NCI-H187 treated with DMSO at 0.1 percent for 48 hours (cell line): ENCODE measurements at places on chromosomes 11 and 22.
A peak's percentile ranks its signal among the peaks of the same experiment; 100 is the strongest.

GRCh38 chr11:107824668-107825369, 33.8 kb downstream of the SLC35F2 start:
- DNase-seq = no peak

- DNase-seq = no peak
These were observed 180.2 kb downstream of the SBF2 start for GRCh38 chr11:10113852-10114251.

- no peak for DNase-seq
These were observed 51.8 kb upstream of the SLC36A4 start for GRCh38 chr11:93249459-93250220.

DNA sequence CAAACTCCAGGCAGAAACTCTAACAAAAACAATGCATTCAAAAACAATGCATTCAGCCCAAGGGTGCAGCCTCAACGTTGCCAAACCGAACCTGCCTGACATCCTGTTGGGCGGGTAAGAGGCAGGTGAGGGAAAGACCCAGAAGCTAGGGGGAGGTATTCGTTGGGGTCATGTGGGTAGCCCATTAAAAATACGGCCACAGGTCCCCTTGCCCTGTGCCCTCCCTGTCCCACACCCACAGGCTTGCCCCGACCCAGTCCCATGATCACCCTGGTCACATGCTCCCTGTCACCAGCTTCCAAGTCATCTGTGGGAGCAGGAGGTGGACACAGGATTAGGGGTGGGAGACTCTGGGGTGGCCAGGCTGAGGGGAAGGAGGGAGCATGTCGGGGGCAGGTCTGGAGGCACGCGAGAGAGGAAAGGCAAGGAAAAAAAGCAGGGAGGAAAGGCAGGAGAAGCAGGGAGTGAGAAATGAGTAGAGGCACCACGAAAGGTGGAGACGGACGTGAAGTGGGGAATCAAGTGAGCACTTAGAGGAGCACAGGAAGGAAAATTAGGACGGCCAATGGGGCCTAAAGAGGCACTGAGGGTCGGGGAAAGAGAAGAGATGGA, 683 bp downstream of the PLA2G6 start:
- DNase-seq = no peak

DNA sequence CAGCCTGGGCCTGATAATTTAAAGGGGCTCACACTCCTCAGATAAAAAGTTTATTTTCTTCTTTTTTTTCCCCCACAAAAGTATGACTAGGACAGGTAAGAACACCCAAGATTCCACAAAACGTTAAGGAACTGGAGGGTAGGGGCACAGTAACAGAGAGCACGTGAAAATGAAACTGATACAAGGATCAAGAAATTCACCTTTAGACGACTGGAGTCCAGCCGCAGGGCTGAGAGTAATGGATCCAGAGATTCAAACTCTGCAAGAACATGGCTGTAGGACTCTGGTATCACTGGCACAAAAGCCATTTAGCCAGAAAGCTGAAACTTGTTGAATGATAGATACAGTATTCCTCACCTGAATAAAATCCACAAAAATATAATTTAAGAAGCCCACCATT, 4.4 kb downstream of the HPS5 start:
- no peak for DNase-seq

DNA sequence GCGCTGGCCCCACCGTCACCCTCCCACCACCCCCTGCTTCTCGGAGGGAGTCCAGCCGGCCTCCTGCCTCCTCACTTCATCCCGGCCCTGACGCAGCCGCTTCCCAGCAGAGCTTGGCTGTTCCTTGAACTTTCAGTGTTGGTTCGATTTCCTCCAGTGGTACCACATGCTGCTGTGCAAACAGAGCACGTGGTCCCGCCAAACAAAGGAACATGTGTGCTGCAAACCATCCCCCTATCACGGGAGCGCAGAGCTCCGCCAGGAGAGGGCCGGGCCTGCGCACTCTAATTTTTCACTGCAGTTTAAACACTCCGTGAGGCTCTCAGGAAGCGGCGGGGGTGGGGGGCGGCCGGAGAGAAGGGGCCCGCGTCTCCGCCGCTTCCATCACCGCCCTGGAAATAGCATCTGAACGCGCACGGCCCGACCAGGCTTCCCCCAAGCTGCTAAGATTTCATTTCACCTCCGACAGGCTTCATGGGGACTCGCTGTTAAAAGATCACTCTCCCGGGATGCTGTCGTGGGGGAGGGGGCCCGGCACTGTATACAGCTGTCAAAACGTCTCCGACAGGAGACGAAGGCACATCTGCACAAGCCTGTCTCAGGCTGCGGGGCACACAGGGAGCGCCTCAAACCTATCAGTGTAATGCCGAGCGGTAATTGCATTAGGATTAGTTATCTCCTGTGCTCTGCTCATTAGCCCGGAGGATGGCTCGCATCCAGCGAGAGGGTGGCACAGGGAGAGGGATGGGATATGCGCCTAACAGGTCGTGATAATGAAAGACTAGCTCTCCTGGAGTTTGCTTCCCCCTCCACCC, 269.9 kb upstream of the SORL1-AS1 start:
- no peak for DNase-seq

GRCh38 chr11:14223636-14224288, 135.2 kb downstream of the RRAS2 start:
- DNase-seq = no peak

DNA sequence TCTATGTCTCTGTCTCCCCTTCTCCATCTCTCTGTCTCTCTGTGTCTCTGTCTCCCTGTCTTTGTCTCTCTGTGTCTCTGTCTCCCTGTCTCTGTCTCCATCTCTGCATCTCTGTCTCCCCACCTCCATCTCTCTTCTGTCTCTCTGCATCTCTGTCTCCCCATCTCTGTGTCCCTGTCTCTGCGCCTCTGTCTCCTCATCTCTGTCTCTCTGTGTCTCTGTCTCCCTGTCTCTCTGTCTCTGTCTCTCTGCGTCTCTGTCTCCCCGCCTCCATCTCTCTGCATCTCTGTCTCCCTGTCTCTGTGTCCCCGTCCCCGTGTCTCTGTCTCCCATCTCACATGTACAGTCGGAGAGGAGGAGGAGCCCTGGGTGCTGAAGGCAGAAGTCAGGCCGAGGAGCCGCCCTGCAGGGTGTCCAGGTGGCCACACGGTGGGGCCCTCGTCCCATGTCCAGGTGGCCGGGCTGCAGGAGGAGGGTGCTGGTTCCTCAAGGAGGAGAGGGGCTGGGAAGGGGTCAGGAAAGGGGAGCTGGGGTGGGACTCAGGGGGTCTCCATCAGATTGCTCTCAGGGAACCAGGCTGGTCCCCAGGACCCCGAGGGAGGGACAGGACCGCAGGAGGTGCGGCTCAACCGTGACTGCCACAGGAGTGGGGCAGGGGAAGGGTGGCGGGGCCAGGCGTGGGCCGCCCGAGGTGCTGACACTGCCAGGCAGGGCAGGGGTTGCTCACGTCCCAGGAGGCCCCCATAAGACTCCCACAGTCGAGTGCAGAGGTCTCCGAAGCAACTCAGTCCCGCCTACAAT, 25.6 kb upstream of the TH start:
- DNase-seq = no peak

DNA sequence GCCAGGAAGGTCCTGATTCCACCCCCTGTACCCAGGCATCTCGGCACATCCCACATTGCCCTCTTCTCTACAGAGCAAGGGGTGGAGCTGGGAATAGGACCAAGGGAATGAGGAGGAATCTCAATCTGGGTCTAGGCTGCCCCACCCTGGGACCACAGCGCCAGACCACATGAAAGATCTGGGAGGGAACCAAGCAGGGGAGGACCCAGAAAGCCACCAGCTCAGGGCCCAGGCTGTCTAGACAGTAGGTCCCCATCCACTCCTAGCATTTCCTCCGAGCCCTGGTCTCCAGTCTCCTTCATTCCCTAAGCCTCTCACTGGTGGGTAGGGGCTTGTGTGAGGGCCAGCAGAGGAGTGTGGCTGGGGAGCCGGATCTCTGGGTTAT, 11.6 kb downstream of the PHLDB1 start:
- no peak for DNase-seq

DNA sequence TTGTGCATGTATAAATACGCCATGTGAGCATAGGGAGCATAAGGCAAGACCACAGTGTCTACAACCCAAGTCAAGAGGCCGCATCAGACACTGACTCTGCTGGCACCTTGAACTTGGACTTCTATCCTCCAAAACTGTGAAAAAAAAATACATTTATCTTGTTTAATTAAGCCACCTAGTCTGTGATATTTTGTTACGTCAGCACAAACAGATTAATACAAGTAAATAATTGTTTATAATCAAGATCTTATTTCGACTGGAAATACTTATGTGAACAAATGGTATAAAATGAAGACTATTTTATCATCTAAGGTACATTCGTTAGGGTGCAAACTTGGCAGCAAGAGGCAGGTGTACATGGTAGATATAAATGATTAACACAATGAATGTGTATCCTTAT, 599.3 kb upstream of the LRRC4C start:
- DNase-seq = no peak

DNA sequence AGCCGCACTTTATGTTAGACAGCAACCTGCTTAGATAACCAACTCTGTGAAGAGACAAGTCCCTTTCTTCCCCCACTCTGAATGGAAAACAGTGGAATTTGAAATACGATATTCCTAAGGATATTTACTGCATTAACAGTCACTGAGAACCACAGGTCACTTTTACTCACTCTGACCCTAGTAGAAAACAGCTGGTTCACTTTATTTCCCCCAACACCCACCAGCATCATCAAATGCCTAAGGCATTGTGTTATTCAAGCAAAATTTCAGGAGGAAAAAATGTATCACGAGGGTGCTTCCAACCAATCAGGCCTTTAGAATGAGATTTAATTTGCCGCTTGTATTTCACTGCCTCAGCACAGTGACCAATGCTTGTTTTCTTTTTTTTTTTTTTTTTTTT, 1134.1 kb upstream of the CCDC90B start:
- no peak for DNase-seq

DNA sequence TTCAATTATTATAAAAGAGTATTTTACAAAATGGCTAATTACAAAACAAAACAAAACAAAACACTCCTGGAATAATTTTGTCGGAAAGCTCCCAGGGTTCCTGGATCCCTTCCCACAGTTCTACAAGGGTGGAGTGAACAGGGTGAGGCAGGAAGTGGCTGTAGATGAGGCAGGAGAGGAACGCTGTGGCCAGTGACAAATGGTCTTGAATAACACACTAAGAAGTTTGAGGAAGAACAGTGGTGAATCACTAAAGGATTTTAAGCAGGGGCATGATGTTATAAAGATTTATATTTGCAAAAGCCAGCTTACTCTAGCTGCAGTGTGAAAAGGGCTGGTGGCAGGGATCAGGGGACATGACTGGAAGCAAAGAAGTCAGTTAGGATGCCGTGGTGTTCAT, 33.8 kb upstream of the APOA1 start:
- DNase-seq = no peak

- DNase-seq = no peak
These were observed 15.8 kb downstream of the UPB1 start for GRCh38 chr22:24510637-24511625.

- DNase-seq = no peak
These were observed 11.9 kb downstream of the KLHL35 start for GRCh38 chr11:75421035-75421602.

DNA sequence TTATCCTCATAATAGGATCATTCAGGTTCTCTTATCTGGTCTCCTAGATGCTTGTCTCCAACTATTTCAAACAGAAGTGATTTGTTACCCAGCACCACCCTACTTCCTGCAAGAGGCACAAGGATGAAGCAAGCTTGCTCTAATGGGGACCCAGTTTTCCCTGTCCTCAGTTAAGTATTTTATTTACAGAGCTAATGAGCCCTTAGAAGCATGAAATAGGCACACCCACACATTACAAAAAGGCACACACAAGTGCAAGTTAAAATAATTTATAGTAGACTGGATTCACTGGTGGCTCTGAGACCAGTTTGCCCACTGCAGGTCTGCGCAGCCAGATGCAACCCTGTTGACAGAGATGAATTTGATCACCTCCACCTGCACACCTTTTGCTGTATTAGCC, 167.5 kb downstream of the KIRREL3 start:
- peak; percentile 34 for DNase-seq

GRCh38 chr22:42313204-42313603, 42.8 kb upstream of the TCF20 start:
- no peak for DNase-seq

DNA sequence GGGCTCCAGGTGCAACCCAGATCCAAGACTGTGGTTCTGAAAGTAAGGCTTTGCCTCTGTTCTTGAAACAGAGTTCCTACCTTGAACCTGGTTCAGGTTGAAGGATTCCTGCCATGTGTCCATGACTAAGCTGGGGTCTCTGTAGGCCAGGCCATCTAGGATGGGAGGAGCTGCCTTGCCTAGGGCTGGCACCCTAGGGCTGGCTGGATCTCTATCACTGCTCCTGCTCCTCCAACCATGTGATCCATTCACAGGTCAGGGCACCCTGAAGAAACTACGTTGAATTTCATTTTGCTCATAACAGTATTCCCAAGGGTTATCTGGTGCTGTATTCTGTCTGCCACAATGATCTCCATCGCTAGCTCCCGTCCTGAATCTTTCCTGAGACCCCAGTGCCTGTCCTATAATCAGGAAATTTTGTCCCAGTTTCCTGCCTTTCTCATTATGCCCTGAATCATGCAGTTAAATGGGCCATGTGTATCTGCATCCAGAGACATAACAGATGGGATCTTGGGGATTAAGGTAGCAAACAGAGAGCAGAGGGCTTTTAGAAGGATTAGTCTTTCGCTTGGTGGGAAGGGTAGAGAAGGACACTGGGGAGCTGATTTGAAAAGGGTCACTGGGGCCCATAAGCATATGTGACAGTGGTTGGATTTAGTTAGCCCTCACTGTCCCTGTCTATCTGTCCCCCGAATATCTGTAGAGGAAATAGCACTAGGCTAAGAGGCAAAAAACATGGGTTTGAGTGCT, 98.2 kb upstream of the MTMR2 start:
- no peak for DNase-seq
